HEK293T (cell line): ENCODE measurements at places on chromosomes 7 and 10.

DNA sequence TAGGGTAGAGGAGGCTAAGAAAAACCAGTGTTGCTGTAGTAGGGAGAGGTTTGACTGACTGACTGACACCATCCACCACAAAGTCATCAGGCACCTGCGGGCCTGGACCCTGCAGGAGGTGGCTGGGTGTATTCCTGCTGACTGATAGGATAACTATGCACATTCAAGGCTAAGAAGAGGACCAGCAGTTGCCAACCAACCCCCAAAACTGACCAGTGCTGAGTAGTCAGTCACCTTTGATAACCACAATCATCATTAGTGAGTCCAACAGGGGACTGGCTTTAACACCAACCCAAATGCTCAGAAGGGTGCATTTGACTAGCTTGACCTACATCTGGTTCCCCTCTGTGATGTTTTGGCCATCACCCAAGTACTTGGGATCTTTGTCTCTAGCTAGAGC, 30.5 kb downstream of the PLXNA4 start:
- DNase-seq: no peak

DNA sequence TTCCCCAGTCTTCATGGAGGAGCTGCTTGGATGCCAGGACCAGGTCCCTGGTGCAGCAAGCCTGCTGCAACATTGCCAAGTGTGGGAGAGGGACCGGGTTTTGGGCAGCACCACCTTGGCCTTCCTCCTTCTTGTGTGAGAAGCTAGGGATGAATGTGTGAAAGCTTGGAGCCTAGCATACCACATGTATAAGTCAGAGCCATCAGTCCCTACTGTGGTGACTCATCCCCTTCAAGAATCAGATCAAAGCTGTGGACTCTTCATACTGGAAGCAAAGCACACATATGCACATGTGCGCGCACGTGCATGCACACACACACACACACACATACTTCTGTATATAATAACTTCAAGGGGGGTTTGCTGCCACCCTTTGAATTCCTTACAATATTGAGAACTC, 527.8 kb downstream of the LRMDA start:
- DNase-seq: no peak

DNA sequence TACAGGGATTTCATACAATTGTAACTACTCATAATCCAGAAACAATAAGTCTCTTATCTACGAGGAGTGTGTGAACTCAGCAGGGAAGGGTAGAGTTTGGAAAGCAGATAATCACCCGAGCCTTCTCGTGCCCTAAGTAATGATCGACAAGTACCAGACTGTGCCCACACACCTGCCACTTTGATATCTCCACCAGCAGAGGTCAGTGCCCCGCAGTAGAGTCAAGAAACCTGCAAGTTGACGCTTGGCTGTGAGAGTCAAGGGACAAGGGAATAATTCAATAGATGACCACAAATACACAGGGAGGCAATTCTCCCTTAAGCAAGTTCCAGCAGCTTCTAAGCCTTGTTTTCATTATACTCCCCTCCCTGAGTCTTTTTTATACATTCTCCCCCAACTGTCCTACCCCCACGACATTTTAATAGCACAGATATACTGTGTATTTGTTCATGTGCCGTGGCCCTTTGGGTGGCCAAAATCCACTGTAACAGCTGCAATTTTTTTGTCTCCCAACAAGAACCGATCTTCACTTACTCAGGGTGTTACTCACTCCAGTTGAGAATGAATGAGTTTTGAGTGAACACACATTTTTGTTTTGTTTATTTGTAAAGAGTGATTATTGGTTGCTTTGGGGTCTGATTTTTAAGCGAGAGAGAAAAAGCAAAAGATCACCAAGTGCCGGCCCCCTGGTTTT, 106.9 kb upstream of the RHEB start:
- DNase-seq: peak; percentile 61

DNA sequence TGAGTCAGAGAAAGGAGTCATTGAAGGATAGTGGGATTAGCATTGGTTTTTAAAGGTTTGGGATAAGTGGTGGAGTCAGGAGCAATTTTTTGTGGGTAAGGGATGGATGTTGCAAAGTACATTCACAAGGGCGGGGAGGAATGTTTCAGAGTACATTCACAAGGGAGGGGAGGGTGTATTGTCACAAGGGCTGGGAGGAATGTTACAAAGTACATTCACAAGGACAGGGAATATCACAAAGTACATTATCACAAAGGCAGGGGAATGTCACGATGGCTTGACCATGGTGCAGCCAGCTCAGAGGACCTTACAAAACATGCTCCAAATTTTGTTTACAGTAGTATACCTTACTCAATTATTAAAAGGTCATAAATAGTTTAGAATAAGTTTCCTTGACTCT, 30.3 kb downstream of the C1GALT1 start:
- no peak for DNase-seq

GRCh38 chr10:987870-988666, at the start of gene GTPBP4:
Gene GTPBP4 (plus strand): TSS chr10:988434. CDS start chr10:988480, 46 bp downstream.
- DNase-seq: peak; percentile 99

- DNase-seq: no peak
Measured at GRCh38 chr10:127947211-127947610, 40.3 kb downstream of the PTPRE start.
